Activated CD4-positive, alpha-beta memory T cell treated with anti-CD3 and anti-CD28 coated beads, Interleukin-2, amount 10 ng/mL, durations not matched to agents 7 days and 5 days (primary cell): ENCODE measurements at places on chromosomes 13 and 19. TPM values are rescaled to one million over a fixed set of nuclear protein-coding genes. Genes with fewer than 3 reads are reported as not detected.

Gene FRY
- 13.1 TPM for total RNA-seq

Gene NCR1
- total RNA-seq = not detected

Gene PRKCSH
- 315 TPM for total RNA-seq

Gene PSG2
- not detected for total RNA-seq

Gene OLFM4
- total RNA-seq = not detected

Gene PMIS2
- not detected for total RNA-seq

Gene PDX1
- total RNA-seq = not detected

Gene F10
- total RNA-seq = not detected

Gene OR10H1
- not detected for total RNA-seq

Gene FGF21
- total RNA-seq = not detected

Gene ZNF829
- 4.3 TPM for total RNA-seq
